ENCODE measurements at places on chromosomes 5 and 9.

DNA sequence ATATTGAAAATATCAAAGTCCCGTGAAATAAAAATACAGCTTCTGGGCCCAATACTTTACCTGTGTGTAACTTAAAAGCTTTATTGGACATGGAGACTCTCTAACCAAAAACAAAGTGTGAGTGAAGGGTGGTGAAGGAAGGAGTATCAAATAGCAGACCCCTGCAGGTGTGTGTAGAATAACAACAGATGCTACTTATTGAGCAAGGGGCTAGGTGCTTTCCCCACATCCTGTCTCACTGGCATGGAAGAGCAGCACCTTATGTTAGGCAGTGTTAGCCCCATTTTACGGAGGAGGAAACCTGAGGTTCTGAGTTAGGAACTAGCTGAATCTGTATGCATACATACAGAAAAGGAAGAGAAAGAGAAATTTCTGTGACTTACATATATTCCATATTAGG lies 21.8 kb downstream of the SLIT3 start:
- no peak overlapping the region for H3K27ac ChIP-seq
- no peak overlapping the region for H3K4me3 ChIP-seq
- no peak for DNase-seq
- H3K27me3 ChIP-seq = no peaks in the 10 kb centered on the region
- H3K4me1 ChIP-seq = peaks cover 12% of the 10 kb centered on the region

GRCh38 chr5:79955941-79956670 lies 35.0 kb downstream of the MTX3 start:
- peaks cover 9% of the 10 kb centered on the region for H3K4me1 ChIP-seq
- no peak overlapping the region for H3K4me3 ChIP-seq
- peak overlapping the region; percentile 5 for H3K27ac ChIP-seq
- no peaks in the 10 kb centered on the region for H3K27me3 ChIP-seq
- DNase-seq = no peak

DNA sequence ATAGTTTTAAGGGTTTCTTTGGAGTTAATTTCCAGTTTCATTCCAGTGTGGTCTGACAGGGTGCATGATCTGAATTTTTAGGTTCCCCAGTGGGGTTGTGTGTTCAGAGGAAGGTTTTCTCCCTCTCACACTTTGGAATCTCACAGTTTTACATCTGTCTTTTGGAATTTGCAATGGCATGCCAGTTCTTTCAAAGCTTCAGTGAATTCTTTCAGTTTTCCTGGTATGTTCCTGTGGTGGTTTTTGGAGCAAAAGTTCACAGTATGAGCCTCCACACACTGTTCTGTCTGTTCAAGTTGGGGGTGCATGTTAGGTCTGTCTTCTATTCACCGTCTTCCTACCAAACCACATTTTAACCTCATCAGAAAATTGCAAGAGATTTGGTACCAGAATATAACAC lies 624.2 kb downstream of the KCTD16 start:
- H3K27ac ChIP-seq = no peak overlapping the region
- H3K27me3 ChIP-seq = peaks cover 2% of the 10 kb centered on the region
- DNase-seq = no peak
- H3K36me3 ChIP-seq = no peaks in the 10 kb centered on the region

DNA sequence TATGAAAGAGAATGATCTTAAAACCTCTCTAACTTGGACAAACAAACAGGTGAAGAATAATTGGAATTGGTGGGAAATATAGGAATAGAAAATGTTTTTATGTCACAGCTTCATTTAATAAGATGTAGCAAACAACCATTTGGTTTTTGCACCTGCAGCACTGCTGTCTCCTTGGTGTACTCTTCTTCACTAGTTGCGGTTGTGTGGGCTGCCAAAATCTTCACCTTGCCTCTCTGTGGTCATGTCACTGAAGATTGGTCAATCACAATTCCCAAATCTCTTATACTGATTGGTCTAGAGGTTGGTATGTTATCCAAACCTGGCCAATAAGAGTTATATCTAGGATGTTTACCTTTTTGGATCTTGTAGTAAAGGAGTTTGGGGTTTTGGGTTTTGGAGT lies 88.7 kb downstream of the FGF10 start:
- H3K27ac ChIP-seq = no peak overlapping the region
- no peak overlapping the region for H3K4me3 ChIP-seq
- DNase-seq = no peak
- H3K27me3 ChIP-seq = no peaks in the 10 kb centered on the region

DNA sequence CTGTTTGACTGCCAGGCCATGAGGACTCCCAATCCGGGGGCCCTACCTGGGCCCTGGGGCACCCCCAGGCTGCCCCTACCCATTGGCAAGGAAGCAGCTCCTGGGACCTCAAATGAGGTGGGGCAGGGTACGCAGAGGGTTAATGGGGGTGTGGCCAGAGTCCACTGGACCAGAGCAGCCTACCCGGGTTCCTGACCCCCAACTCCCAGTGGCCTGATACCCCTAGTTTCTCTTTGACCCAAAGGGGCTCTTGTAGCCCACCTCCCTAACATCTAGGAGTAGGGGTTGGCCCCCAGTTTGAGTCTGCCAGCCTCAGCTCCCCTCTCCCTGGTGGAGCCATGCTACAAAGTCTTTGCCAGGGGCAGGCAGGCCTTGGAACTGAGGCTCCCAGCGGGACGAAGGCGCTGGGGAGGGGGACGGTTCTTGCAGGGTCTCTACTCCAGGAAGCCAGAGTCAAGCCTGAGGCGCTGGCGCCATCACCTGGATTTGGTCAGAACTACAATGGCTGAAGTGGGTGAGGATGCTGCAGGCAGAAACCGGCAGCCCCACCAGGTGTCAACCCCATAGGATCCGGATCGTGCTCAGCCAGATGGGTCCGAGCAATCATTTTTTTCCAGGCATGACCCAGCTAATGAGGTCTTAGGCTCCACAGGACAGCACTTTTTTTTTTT lies 8.4 kb upstream of the CERCAM start:
- H3K27me3 ChIP-seq = peaks cover 29% of the 10 kb centered on the region
- peak overlapping the region; percentile 61 for H3K27ac ChIP-seq
- H3K36me3 ChIP-seq = no peaks in the 10 kb centered on the region
- peaks cover 28% of the 10 kb centered on the region for H3K4me1 ChIP-seq
- peak; percentile 90 for DNase-seq

GRCh38 chr9:86079421-86079831 lies 19.9 kb downstream of the GOLM1 start:
- peak overlapping the region; percentile 53 for H3K4me3 ChIP-seq
- peak overlapping the region; percentile 84 for H3K27ac ChIP-seq
- no peaks in the 10 kb centered on the region for H3K27me3 ChIP-seq
- peaks cover 33% of the 10 kb centered on the region for H3K36me3 ChIP-seq

GRCh38 chr5:86709157-86709881 lies 91.6 kb downstream of the COX7C start:
- H3K27ac ChIP-seq = no peak overlapping the region
- no peaks in the 10 kb centered on the region for H3K27me3 ChIP-seq
- DNase-seq = no peak
- H3K4me1 ChIP-seq = no peaks in the 10 kb centered on the region
- H3K4me3 ChIP-seq = no peak overlapping the region

GRCh38 chr5:35415309-35415708 lies 185.0 kb upstream of the PRLR start:
- H3K4me1 ChIP-seq = no peaks in the 10 kb centered on the region
- no peak overlapping the region for H3K4me3 ChIP-seq
- no peaks in the 10 kb centered on the region for H3K36me3 ChIP-seq
- DNase-seq = no peak
- no peak overlapping the region for H3K27ac ChIP-seq

GRCh38 chr5:58156361-58156760 lies 303.5 kb downstream of the PLK2 start:
- no peak overlapping the region for H3K27ac ChIP-seq
- no peaks in the 10 kb centered on the region for H3K4me1 ChIP-seq

- H3K4me1 ChIP-seq = peaks cover 18% of the 10 kb centered on the region
- no peaks in the 10 kb centered on the region for H3K36me3 ChIP-seq
- peaks cover 5% of the 10 kb centered on the region for H3K27me3 ChIP-seq
- DNase-seq = no peak
- no peak overlapping the region for H3K27ac ChIP-seq
These were observed 11.2 kb upstream of the NFIB start for GRCh38 chr9:14325147-14325546.

DNA sequence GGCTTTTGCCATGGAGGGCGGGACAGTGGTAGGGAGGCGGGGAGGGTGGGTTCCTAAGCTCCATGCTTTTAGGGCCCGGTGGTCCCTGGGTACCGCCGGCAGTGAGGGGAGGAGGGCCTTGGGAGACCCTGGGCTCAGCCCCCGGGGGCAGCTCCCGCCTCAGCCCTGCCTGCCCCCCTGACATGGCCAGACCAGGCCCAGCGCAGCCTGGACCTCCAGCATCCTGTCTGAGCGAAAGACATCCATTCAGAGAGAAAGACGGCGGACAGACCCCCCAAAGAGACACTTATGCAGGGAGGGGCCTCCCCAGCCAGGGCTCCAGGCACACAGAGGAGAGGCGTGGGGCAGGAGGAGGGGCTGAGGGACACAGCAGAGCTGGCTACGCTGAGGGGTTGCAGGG lies 45.3 kb downstream of the KCNT1 start:
- DNase-seq = no peak
- no peaks in the 10 kb centered on the region for H3K4me1 ChIP-seq
- peaks cover 6% of the 10 kb centered on the region for H3K27me3 ChIP-seq
- no peak overlapping the region for H3K4me3 ChIP-seq
- no peak overlapping the region for H3K27ac ChIP-seq

DNA sequence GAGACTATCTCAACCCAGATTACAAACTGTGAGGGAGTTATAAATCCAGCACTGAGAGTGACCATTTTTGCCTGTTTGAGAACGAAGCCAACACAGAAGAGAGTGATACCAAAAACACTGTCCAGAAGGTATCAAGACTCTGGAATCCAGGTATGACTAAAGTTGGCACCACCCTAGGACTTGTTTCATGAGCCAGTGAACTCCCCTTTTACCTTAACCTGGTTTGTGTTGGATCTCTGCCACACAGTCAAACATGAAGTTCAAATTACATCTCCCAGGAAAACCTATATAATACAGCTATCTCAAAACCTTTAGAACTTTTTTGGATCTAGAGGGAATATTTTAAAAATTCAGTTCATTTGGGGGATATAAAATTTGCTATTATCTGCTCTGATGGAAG lies 11.4 kb downstream of the ZBTB5 start:
- H3K4me3 ChIP-seq = no peak overlapping the region
- DNase-seq = no peak
- H3K27me3 ChIP-seq = no peaks in the 10 kb centered on the region
- peaks cover 30% of the 10 kb centered on the region for H3K36me3 ChIP-seq

DNA sequence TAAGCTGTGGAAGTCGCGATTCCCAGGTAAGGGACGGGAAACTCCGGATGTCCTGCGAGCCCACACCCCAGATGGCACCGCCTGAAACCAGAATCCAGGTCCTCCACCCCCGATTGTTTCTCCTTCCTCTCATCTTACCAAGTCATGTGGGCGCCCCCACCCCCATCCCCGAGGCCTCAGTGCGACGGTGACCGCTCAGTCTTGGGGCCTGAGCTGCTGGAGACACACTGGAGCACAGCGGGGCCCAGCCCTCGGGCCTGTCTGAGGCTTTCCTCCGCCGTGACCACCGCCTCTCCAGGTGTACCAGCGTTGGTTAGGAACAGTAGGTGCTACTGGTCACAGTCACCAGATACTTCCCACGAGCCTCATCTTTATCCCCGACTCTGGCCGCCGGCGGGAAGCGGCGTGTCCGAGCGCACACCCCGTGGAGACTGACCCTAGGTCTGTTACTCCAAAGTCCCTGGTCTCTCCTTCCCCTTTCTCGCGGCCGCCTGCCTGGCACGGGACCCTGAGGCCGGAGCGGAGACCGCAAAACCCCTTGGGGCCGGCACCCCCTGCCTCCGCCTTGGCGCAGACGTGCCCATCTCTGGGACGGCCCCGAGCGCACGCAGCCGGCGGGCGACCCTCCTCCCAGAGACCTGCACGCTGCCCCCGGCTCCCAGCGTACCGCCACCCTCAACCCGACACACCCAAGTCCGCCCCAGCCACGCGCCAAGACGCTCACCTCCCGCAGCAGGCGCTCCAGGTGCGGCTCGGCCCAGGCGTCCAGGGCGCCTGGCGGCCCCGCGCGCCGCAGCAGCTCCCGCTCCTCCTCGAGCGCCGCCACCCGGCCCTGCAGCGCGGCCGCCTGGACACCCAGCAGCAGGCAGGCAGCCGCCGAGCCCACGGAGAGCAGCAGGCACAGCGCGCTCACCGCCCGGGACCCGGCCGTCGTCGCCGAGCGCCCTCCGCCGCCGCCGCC lies 733 bp downstream of the COL23A1 start:
- H3K4me1 ChIP-seq = peaks cover 30% of the 10 kb centered on the region
- peak overlapping the region; percentile 83 for H3K4me3 ChIP-seq
- no peak overlapping the region for H3K27ac ChIP-seq
- DNase-seq = no peak

DNA sequence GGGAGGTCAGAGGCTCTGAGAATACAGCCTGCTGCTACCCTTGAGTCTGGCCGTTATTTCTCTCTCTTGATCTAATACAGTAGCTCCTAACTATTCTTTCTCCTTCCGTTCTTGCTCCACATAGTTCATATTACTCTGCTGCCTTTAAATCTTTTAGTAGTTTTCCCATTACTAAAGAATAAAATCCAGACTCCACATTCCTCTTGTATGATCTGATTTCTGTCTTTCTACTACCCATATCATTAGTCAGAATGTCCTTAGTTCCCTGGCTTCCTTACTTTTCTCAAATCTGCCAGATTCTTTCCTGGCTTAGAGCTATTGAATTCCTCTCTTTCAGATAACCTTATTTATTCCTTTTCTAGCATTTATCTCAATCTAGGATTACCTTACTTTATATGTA lies 40.0 kb downstream of the MARCHF6 start:
- no peak overlapping the region for H3K27ac ChIP-seq
- H3K4me1 ChIP-seq = no peaks in the 10 kb centered on the region
- H3K36me3 ChIP-seq = peaks cover 42% of the 10 kb centered on the region
- no peaks in the 10 kb centered on the region for H3K27me3 ChIP-seq

GRCh38 chr9:130186051-130186450 lies 13.8 kb downstream of the NCS1 start:
- H3K27ac ChIP-seq = peak overlapping the region; percentile 44
- H3K36me3 ChIP-seq = no peaks in the 10 kb centered on the region
- no peaks in the 10 kb centered on the region for H3K27me3 ChIP-seq
- H3K4me1 ChIP-seq = peaks cover 38% of the 10 kb centered on the region
- peak; percentile 67 for DNase-seq

GRCh38 chr5:6403416-6403815 lies 25.1 kb upstream of the MED10 start:
- H3K4me3 ChIP-seq = no peak overlapping the region
- no peaks in the 10 kb centered on the region for H3K36me3 ChIP-seq
- no peak for DNase-seq
- H3K27ac ChIP-seq = no peak overlapping the region
- peaks cover 48% of the 10 kb centered on the region for H3K27me3 ChIP-seq
